ELR (cell line): ENCODE measurements at places on chromosomes 5 and 9.

GRCh38 chr5:141992349-141992963, 20.4 kb downstream of the GNPDA1 start:
- DNase-seq, result peak; percentile 74

- no peak for DNase-seq
Observed at GRCh38 chr5:139670369-139671095, 22.4 kb downstream of the CXXC5 start.

- no peak for DNase-seq
Observed at GRCh38 chr9:94014920-94015319, 59.8 kb upstream of the BARX1 start.

DNA sequence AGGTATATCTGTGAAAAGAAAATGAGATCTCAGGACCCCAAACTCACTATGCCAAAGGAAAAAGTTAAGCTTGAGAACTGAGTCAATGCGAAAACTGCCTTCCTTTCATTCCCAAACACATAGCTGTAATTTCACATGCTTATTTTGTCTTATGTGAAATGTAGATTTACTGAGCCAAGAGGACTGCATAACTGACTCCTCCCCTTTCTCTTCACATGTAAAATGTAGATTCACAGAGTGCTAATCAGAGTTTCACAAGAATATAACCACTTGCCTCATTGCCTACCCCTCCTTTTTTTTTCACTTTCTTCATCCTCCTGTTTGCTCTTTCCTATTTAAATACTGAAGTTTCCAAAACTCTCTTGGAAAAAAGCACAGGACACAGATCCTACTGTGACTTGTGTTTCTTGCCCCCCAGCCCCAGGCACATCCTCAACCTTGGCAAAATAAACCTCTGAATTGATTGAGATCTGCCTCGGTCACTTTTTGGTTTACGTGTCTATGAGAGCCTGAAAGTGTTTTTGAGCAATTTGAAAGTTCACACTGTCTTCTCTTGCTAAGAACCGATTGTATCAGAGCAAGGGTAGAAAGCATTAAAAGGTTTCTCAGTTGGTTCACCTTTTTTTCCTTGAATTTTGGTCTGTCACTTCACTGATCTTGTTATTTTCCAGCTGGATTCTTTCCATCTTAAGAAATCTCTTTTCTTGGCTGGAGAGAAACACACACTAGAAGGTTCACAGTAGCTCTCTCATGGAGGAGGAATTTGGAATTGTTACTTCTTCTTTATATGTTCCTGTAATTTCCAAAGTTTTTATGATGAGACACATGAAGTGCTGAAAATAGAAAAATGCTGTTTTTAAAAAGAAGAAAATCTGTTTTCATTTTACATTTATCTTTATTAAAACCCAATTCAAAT, 44.8 kb upstream of the SNAPC3 start:
- DNase-seq, result no peak

GRCh38 chr9:77819657-77820056, 171.5 kb upstream of the GNA14 start:
- DNase-seq, result peak; percentile 43

- no peak for DNase-seq
Observed at GRCh38 chr9:111412280-111412679, 71.9 kb downstream of the ECPAS start.

DNA sequence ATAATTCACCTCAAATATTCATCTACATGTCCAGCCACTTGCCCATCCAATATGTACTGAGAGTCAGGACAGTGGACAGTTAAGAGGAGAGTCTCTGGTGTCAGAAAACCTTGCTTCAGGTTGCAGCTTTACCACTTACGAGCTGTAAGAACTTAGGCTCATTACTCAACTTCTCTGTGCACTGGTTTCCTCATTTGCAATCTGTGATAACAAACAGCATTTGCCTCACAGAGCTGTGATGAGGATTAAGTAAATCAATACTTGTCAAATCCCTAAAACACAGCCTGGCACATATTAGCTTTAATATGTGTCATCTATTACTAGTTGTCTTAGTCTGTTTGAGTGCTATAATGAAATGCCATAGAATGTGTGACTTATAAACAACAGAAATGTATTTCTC, 8.6 kb downstream of the GOLGA1 start:
- DNase-seq, result no peak

GRCh38 chr9:93576258-93577077, at the start of gene PHF2:
Gene PHF2 (plus strand): TSS chr9:93576584. CDS start chr9:93576774, 190 bp downstream.
- DNase-seq, result peak; percentile 36

GRCh38 chr5:20041326-20042274, 53.6 kb upstream of the CDH18 start:
- DNase-seq, result peak; percentile 20

DNA sequence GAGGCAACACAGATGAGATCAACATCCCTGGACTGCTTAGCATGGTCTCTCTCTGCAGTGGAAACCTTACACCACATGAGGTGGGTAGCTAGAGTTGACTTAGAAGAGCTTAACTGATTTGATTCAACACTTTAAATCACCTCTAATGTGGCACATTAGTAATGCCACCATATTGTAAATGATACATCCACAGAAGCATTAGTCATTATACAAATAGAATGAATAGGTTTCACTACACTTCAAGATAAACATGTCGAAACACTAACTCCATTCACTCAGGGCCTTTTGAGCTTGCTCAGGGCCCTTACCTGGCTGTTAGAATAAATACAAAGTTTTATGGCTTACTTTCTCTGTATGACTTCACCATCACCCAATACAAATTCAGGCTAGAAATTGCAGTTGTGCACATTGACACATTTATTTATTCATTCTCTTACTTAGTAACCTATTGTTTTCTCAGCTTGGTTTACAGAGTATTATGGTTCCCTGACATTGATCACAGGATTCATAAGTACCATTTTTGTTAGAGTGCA, 9.3 kb upstream of the SMAD5 start:
- peak; percentile 52 for DNase-seq

DNA sequence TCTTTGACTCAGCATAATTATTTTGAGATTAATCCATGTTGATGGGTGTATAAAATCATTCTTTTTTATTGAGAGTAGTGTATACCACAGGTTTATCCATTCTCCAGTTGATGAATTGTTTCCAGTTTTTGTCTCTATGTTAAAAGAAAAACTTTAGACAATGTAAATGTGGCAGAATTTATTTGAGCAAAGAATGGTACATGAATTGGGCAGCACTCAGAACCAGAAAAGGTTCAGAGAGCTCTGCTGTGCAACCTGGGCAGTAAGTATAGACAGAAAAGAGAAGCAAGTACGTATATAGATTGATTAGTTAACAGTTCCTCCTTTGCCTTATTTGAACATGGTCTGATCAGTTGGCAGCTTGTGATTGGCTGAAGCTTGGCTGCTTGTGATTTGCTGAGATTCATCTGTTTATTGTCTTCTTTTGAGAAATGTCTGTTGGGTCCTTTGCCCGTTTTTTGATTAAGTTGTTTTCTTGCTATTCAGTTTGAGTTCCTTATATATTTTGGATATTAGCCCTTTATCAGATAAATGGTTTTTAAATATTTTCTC, 41.4 kb downstream of the CDC42SE2 start:
- DNase-seq, result no peak
